RWPE2 (cell line): ENCODE measurements at places on chromosomes 6 and 20.

DNA sequence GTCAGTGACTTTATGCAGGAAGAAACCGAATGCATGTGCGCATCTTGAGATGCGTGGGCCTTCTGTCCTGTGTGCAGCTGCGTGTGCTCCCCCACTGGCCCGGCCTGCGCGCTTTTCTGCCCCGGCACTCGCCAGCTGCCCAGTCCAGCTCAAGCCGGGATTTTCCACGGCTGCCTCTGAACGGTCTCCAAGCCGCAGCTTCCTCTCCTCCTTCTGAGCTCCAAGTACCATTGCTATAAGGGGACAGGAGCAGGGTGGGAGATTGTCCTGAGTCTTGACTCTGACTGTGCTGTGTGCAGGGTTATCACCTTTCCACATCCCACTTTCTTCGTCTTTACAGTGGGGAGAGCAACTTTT, 302.8 kb downstream of the THBS2 start:
- H3K27ac ChIP-seq = no peak overlapping the region
- H3K4me3 ChIP-seq = no peak overlapping the region
- H3K4me1 ChIP-seq = no peaks in the 10 kb centered on the region

- DNase-seq = no peak
- H3K36me3 ChIP-seq = no peaks in the 10 kb centered on the region
- no peaks in the 10 kb centered on the region for H3K27me3 ChIP-seq
- no peak overlapping the region for H3K4me3 ChIP-seq
- H3K4me1 ChIP-seq = no peaks in the 10 kb centered on the region
- H3K27ac ChIP-seq = no peak overlapping the region
These were observed 515.1 kb upstream of the SOX4 start for GRCh38 chr6:21078497-21078896.

DNA sequence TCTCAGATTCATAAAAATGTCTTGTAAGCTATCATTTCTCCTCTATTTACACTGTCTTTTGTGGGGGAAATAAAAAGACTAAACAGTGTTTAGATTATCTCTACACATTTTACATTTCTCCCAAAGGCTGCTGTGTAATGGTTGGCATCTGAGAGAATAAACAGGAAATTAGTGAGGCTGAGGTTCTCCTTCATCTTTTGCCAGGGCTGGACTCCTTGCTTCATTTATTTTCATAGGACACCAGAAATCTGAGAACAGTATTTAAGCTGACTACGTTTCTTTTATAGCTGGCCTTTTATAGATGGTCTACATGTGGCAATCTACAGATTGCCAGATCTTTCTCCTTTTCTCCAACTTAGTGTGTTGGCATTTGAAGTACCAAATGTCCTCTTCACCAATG, 41.5 kb downstream of the PLCB4 start:
- 0 out of 2 replicates have a peak, but pooled peaks cover 1% of the 10 kb centered on the region for H3K36me3 ChIP-seq
- peak overlapping the region; percentile 37 for H3K27ac ChIP-seq
- peaks cover 28% of the 10 kb centered on the region for H3K4me1 ChIP-seq
- no peaks in the 10 kb centered on the region for H3K27me3 ChIP-seq

- H3K27me3 ChIP-seq = no peaks in the 10 kb centered on the region
- H3K36me3 ChIP-seq = no peaks in the 10 kb centered on the region
- DNase-seq = no peak
These were observed 66.9 kb upstream of the FABP7 start for GRCh38 chr6:122712448-122713137.

DNA sequence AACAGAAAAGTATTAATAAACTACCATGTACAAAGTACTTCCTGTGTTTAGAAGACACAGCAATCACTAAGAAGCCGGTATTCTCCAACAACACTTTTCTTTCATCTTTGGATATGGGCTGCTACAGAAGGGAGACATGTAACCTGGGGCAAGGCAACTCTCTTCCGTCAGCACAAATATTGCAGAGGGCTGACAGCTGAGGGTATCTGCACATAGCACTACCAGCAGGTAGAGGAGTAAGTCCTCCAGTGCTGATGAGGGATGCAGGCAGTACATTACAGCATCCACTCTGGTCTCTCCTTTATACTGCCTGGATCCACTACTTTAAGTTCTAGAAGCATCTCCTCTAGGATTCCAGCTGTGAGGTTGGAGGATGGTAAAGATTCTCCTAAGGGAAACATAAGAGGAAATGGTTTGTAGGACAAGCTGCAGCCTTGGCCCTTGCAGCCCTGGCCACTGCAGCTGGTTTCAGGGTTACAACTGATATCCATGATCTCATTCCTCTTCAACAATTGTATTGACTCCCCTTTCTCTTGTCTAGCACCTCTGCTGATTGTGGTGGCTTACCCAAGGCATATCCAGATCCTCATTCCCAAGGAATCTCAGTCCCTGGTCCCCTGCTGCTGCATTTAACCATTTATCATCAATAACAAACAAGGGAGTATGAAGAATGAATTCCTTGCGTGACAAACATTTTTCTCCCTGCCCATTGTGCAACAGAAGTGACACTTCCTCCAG, 110.7 kb upstream of the ADGRF1 start:
- peak overlapping the region; percentile 12 for H3K27ac ChIP-seq
- no peak for DNase-seq
- H3K4me1 ChIP-seq = peaks cover 5% of the 10 kb centered on the region
- no peak overlapping the region for H3K4me3 ChIP-seq
- no peaks in the 10 kb centered on the region for H3K27me3 ChIP-seq
- no peaks in the 10 kb centered on the region for H3K36me3 ChIP-seq

DNA sequence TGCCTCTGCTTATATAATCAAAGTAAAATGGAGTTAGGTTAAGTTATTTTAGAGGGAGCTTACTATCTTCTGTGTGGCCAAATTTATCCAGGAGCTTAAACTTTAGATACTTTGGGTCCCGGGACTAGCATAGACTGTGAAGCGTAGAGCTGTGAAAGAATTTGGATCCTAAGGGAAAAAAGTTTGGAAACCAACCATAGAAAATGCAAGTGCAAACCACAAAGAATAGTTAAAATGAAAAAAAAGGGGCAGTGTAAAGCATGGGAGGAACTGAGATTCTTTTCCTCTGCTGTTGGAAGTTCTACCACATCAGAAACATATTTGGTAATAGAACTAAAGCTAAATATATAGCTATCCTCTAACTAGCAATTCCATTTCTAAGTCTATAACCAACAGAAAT, 232.2 kb upstream of the FLRT3 start:
- no peaks in the 10 kb centered on the region for H3K27me3 ChIP-seq
- no peak overlapping the region for H3K4me3 ChIP-seq
- H3K27ac ChIP-seq = no peak overlapping the region
- DNase-seq = no peak

GRCh38 chr20:49560186-49560585, 7.8 kb downstream of the PTGIS start:
- peak; percentile 69 for DNase-seq
- no peak overlapping the region for H3K27ac ChIP-seq
- H3K4me1 ChIP-seq = peaks cover 4% of the 10 kb centered on the region
- no peaks in the 10 kb centered on the region for H3K36me3 ChIP-seq
- H3K27me3 ChIP-seq = peaks cover 28% of the 10 kb centered on the region
- H3K4me3 ChIP-seq = no peak overlapping the region

DNA sequence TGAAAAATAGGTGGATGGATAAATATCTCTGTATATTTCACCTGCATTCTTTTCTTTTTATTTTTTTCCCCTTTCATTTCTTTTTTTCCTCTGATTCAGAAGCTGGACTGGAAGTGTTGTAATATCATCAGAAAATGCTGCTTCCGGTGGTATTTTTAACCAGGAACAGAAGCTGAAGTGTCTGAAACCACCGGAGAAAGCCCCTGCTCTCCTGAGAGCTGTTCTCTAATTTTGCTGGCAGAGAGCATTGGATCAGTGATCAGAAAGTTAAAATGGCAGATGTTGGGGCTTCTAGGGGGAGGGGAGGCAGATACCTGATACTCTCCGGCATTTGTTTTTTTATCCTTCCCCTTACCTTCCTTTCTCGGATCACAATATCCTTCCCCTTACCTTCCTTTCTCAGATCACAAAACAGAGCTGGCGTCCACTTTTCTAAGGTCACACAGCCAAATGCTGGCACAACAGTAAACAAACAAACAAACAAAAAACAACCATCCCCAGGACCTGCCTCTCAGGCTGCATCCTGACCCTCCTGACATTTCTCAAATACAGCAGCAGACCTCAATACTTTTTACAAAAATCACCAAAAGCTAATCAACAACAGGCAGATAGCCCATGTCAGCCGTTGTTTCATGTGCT, 143.2 kb upstream of the ZNF217 start:
- no peak overlapping the region for H3K4me3 ChIP-seq
- DNase-seq = peak; percentile 24
- peak overlapping the region; percentile 97 for H3K27ac ChIP-seq
- H3K4me1 ChIP-seq = peaks cover 64% of the 10 kb centered on the region
- H3K27me3 ChIP-seq = no peaks in the 10 kb centered on the region
- H3K36me3 ChIP-seq = no peaks in the 10 kb centered on the region

- no peaks in the 10 kb centered on the region for H3K27me3 ChIP-seq
- H3K4me1 ChIP-seq = no peaks in the 10 kb centered on the region
- no peak overlapping the region for H3K27ac ChIP-seq
- H3K36me3 ChIP-seq = peaks cover 10% of the 10 kb centered on the region
- peak; percentile 57 for DNase-seq
These were observed 56.3 kb upstream of the TULP1 start for GRCh38 chr6:35569011-35569461.

DNA sequence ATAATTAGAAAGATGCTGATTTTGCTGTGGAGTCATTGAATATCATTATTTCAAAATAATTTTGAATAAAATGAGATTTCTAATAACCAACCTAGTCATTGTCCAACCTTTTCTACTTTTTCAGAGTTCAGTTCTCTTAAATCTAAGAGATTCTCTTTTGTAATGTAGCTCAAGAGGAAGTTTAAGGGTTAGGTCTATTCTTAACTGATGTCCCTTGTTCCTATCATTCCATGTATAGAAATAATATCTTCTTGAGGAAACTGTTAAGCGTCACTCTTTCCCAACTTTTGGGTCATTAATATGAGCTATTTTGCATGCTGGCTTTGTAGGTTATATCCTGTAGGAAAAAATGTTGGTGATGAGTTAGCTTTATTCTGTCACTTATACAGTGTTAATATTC, 27.0 kb downstream of the RNF144B start:
- peaks cover 7% of the 10 kb centered on the region for H3K4me1 ChIP-seq
- no peaks in the 10 kb centered on the region for H3K27me3 ChIP-seq
- no peak for DNase-seq
- no peak overlapping the region for H3K4me3 ChIP-seq
- H3K36me3 ChIP-seq = no peaks in the 10 kb centered on the region

- no peak overlapping the region for H3K27ac ChIP-seq
- no peaks in the 10 kb centered on the region for H3K4me1 ChIP-seq
- DNase-seq = no peak
- no peaks in the 10 kb centered on the region for H3K36me3 ChIP-seq
- H3K4me3 ChIP-seq = no peak overlapping the region
These were observed 5.6 kb downstream of the SGK2 start for GRCh38 chr20:43564455-43564854.

DNA sequence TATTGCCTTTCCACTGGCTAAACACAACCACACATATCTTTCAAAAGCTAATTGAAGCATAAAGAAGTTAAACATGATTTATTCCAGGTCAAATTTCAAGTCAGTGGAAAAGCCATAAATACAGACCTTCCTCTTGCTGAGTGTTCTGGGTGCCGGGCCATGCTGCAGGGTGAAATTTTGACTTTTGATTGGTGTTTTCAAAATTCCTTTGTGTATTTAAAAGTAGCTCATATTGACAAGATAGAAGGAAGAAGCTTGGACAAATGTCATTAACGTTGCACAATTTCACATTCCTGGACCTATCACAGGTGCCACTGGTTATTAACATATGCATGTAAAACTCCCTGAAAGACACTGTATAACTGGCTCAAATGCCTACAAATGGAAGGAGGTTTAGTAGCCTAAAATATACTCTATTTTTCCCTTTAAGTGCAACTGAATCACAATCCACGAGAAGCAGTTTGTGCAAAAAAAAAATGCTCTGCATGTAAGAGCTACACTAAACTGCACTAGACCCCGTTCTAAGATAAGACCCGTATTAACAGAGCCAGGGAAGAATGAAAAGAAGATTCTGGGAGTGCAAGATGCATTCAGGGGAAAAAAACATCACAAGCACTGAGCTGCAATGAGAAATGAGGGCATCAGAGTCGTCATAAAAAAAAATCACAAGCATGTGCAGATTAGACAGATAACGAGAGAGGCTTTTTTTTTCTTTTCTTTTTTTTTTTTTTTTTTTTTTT, 30.4 kb downstream of the ATXN1 start:
- no peak overlapping the region for H3K4me3 ChIP-seq
- no peak for DNase-seq
- peaks cover 31% of the 10 kb centered on the region for H3K4me1 ChIP-seq

- peak overlapping the region; percentile 69 for H3K27ac ChIP-seq
- peaks cover 37% of the 10 kb centered on the region for H3K4me1 ChIP-seq
- H3K36me3 ChIP-seq = no peaks in the 10 kb centered on the region
- no peaks in the 10 kb centered on the region for H3K27me3 ChIP-seq
These were observed 39.7 kb downstream of the TGM2 start for GRCh38 chr20:38125157-38126056.

DNA sequence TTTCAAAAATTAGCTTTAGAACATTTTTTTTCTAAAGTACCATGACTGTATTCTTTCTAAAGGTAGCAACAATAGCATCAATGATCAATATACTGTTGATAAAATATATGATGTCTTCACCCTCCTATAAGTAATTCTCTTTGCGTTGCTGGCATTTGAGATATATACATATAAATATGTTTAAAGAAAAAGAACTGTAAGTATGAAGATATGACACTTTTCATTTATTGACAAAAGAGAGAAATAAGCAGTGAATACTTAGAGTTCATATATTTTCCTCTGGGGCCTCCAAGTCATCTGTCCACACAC, 49.4 kb upstream of the SCGN start:
- no peaks in the 10 kb centered on the region; the same call in 1 of the 2 replicates for H3K36me3 ChIP-seq
- no peak for DNase-seq
- H3K27me3 ChIP-seq = no peaks in the 10 kb centered on the region
- H3K4me1 ChIP-seq = no peaks in the 10 kb centered on the region

- peaks cover 24% of the 10 kb centered on the region for H3K36me3 ChIP-seq
- peak overlapping the region; percentile 99 for H3K27ac ChIP-seq
- no peaks in the 10 kb centered on the region for H3K27me3 ChIP-seq
- no peak overlapping the region for H3K4me3 ChIP-seq
These were observed 22.8 kb upstream of the FAM83C start for GRCh38 chr20:35314816-35315631.

- no peak overlapping the region for H3K4me3 ChIP-seq
- no peak overlapping the region for H3K27ac ChIP-seq
- no peaks in the 10 kb centered on the region for H3K36me3 ChIP-seq
- peaks cover 9% of the 10 kb centered on the region for H3K4me1 ChIP-seq
- H3K27me3 ChIP-seq = no peaks in the 10 kb centered on the region
These were observed 315.4 kb upstream of the CDYL start for GRCh38 chr6:4460586-4461475.

DNA sequence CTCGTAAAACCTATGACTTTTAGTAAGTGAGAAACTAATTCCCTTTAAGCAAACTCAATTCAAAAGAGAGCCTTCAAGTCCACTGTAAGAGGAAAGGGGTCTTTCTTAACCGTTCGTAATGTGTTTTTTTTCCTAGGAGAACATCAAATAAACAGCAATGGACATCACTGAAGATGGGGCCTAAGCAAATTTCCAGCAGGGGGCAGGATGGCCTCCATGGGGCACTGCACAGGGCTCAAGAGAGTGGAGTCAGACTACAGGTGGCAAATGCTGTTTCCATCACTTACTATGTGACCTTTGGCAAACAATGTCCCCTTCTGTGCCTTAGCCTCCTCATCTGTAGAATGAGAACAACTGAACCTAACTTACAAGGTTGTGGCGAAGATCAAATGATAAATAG, 88.7 kb downstream of the ARHGAP18 start:
- peaks cover 53% of the 10 kb centered on the region for H3K36me3 ChIP-seq
- DNase-seq = no peak
- no peak overlapping the region for H3K27ac ChIP-seq
- H3K4me1 ChIP-seq = peaks cover 17% of the 10 kb centered on the region
- H3K4me3 ChIP-seq = no peak overlapping the region
